ENCODE measurements at places on chromosomes 2 and 18.
A peak's percentile ranks its signal among the peaks of the same experiment; 100 is the strongest.

- DNase-seq, result no peak
Observed at GRCh38 chr2:15069149-15069548, 436.6 kb downstream of the LRATD1 start.

- no peak for DNase-seq
Observed at GRCh38 chr18:31683106-31683505, 1.3 kb downstream of the B4GALT6 start.

DNA sequence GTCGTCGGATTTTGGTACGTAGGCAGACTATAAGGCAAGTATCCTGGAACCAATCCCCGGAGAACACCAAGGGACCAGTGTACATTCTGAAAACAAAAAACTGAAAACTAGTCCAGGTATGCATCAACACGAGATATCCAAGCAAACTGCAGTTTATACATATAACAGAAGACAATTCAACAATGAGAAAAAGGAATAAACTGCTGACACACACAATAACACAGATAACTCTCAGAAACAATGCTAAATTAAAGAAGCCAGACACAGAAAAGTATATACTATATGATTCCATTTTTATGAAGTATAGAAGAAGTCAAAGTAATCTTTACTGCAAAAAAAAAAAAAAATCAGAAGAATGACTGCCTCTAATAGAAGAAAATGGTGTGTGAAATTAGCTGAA is 5.9 kb downstream of the ROCK2 start:
- DNase-seq, result no peak

DNA sequence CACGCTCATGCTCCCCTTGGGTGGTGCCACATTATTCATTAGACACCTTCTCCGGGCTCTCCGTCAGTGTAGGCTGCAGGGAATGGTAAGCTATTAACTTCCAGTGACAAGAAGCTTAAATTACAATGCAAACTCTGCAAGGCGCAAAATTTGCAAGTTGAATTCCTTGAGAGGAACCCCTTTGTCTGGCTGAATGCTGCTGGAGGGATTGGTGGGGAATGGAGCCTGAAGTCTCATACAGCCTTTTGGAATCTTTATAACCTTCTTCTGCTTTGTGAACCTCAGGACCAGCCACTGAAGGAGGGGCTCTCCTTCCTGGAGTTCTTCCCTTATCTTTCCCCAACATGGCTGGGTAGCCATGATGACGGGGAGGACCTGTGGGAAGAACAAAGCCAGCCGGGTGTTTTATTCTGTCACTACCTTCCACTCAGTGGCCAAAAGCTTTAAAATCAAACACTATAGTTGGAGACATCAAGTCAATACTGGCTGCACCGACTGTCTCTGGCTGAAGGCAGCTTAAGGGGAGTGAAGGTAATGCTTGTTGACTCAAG is 220.9 kb upstream of the EPHA4 start:
- DNase-seq, result no peak

GRCh38 chr2:195659982-195660890 is 3.2 kb downstream of the SLC39A10 start:
- peak; percentile 58 for DNase-seq

- peak; percentile 43 for DNase-seq
Observed at GRCh38 chr18:48949050-48949605, 1.6 kb downstream of the SMAD7 start.

GRCh38 chr2:191661097-191661924 is 16.6 kb upstream of the NABP1 start:
- no peak for DNase-seq

- no peak for DNase-seq
Observed at GRCh38 chr2:144151405-144151804, 368.5 kb downstream of the ZEB2 start.

DNA sequence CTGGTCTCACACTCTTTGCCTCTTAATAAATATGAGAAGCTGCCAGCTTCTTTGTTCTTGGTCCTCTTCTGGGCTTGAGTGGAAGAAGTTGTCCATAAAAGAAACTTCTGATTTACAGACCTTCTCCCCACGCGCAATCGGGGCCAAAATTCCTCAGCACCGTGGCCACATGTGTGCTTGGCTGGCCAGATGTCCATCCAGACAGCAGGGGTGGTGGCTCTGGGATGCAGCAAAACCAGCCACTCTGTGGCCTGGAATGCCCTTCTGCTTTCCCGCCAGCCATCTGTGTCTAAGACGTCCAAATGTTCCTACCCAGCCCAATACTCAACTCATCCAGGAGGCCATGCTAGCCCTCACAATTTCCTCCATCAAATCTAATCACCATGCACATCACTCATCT is 250.8 kb downstream of the EN1 start:
- no peak for DNase-seq

DNA sequence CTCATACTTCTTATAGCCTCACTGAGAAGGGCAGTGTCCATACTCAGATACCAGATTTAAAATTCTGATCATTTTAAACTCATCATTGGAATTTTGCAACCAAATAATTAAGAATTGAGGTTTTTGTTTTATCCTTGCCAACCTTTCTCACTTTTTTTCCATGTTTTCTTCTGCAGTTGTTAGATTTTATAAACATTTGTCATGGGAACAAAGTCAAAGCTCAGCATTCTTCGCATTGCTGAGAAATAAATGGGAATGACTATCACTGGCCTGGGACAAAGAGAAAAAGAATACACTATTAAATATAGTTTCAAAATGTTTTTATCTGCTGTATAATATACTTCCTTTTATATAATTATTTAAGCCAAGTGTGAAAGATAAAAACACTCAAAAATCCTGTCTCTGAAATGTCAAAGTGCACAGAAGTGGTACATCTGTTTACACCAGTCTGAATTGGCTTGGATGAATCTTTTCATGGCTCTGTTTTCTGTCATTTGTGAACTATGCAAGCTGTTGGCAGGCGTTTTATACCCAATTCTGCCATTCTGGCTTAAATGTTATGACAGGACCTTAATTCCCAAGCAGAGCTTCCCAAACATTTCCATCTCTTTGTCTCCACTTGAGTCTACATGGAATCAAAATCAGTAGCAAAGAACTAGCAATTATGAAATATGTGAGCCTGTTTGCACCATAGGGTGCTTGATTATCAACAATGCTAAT is 249.3 kb upstream of the SYT4 start:
- DNase-seq, result no peak

DNA sequence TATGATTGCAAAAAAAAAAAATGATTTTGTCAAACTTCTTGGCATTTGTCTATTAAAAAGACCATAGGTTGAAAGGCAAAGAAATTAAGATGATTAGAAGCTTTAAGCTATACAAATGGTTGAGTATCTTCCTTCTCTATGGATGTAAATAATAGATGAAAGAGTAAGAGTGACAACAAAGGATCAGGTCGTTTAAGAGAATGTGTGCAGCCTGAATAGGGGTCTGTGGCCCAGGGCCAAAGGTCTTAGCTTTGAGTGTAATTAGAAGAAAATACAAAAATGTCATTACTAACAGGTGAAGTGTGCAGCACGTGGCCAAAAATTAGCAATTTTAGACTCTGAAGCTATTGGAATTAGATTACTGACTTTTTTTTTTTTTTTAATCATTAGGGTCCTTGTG is 122.4 kb downstream of the GREB1L start:
- DNase-seq, result no peak

Measured in NCI-H524 (cell line).